ENCODE measurements at places on chromosomes 1 and 21.

GRCh38 chr1:225873281-225873850, 8.8 kb downstream of the TMEM63A start:
- DNase-seq = no peak

GRCh38 chr1:13583966-13584791, 547 bp downstream of the PDPN start:
- DNase-seq = no peak

DNA sequence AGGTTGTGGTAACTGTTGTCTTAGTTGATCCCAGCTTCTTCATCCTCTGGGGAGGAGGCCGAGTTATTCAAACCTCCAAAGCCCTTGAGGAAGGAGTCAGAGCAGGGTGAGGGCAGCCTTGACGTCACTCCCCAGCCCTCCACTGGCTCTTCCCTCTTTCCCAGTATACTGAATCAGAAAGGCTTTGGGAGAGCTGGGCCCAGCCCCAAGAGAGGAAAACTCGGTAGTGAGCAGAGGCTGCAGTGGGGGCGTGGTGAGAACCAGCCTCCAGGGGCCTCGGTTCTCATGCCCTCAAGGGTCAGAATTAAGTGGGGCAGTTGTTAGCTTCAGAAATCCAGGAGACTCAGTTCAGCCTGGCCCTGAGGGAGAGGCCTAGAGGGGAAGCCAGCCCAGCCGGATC, 1.8 kb upstream of the GJA4 start:
- DNase-seq = no peak

GRCh38 chr1:196114193-196114592, 494.0 kb downstream of the KCNT2 start:
- no peak for DNase-seq

GRCh38 chr1:230158415-230159291, 91.6 kb downstream of the GALNT2 start:
- no peak for DNase-seq

- DNase-seq = no peak
Observed at GRCh38 chr1:150613061-150613920, 16.1 kb downstream of the ENSA start.
